ENCODE measurements at places on chromosomes 1 and 21. TPM values are rescaled to one million over a fixed set of nuclear protein-coding genes. Genes with fewer than 3 reads are reported as not detected.

- DNase-seq: no peak
Measured at GRCh38 chr1:220151454-220151853, 57.5 kb downstream of the IARS2 start.

- no peak for DNase-seq
Measured at GRCh38 chr1:177035586-177035985, 128.9 kb downstream of the ASTN1 start.

GRCh38 chr1:83129107-83129506, 869.8 kb downstream of the TTLL7 start:
- DNase-seq: no peak

- DNase-seq: no peak
Measured at GRCh38 chr1:111596499-111596898, 23.1 kb upstream of the RAP1A start.

DNA sequence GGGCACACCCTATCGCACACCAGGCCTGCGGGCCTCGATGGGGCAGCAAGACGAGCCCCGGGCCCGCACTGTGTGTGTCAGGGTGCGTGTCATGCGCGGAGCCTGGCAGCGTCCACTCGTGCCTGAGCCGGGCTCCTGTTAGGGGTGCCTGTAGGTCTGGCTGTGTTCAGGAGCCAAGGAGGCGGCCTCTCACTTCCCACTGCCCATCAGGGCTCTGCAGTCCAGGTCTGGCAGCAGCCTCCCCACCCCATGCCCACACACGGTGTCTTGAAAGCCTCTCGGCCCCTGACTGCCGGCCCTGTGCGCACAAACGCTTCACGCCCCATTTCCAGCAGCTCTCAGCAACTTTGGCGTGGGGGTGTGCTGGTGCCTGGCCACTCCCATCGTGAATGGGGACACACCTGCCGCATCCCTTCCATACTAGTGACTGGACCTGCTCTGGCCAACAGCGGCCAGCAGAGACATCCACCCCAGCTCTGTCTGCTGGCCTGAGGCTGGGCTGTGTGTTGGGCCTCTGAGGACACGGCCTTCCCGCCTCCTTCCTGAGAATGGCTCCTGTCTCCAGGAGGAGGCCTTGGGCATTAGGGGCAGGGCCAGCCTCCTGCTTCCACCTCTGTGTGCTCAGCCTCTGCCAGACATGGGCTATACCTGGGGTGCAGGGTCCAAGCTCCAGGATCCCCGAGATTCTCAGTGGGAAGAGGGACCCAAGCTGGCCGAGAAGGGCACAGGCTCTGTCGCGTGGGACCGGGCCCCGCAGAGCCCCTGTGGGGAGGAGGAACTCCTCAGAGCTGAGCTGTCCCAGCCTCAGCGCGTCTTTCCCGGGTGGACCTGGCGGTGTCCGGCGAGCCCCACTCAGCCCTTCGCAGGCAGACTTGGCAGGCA, 41.8 kb upstream of the ACTRT2 start:
- peak; percentile 85 for DNase-seq

DNA sequence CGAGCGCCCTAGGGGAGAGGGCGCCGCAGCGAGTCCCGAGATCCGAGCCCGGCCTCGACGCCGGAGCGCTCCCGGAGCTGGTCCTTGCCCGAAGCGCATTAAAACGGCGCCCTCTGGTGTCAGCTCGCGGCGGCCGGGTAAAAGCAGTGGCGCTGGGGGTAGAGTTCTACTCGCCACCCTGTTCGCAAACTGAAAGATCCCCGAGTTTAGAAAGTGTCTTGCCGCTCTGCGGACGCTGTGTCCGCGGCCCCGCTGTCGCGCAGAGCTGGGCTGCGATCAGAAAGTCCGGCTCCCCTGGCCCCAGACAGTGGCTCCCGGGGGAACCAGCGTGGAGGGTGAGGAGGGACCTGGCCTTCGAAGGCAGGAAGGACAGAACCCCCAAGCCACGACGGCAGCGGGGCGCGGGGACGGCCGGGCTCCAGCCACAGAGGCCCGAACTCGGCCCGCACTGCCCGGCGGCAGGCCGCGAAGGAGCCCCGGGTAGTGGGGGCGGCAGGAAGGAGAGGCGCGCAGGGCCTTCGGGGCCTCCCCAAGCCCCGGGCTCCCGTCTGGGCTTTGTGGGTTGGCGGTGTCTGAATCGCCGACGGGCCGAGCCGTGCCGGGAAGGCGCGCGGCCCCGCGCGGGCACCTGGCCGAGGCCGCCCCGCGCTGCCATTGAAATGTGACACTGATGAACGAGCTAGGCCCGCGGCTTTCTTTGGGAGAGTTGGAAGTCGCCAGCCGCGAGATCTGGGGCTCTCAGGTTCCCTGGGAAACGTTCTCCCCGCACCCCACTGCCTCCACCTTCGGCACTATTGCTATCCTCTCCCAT, 39.1 kb upstream of the NFIA start:
- DNase-seq: no peak

DNA sequence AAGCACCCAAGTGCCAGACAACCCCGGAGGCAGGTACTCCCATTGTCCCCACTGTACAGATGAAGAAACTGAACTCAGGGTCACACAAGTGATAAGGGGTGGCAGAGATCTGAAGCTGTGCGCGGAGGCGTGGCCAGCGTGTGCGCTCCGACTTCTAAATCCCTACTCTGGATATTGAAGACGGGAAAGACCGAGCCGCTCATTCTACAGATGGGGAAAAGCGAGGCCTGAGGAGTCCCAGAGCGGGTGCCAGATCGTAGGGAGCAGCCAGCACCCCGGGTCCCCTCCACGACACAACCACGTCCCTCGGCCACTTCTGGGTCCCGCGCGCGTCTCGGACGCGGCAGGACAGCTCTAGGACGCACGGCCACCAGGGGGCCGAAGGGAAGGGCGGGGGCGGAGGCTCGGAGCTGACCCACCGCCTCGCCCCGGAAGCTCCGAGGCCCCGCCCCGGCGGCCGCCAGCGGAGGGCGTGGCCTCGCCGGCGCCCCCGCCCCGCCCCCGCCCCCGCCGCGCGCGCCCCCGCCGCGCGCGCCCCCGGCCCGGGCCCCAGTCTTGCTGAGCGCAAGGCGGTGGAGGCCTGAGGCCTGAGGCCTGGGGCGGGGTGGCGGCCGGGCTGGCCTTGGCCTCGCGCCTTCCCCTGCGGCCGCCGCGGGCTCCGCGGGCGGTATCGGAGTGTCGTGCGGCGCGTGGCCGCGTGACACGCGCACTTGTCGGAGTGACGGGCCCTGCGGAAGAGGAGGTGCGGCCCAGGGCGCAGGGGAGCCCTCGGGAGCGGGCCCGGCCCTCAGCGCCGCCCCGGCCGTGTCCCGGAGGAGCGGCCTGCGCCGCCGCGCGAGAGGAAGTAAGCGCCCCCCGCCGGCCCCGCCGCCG, at the start of gene H6PD:
Gene H6PD (plus strand): TSS at position 552 of the 873 bp plus-strand sequence. CDS start 10,161 bp downstream, outside the sequence.
- no peak for DNase-seq

DNA sequence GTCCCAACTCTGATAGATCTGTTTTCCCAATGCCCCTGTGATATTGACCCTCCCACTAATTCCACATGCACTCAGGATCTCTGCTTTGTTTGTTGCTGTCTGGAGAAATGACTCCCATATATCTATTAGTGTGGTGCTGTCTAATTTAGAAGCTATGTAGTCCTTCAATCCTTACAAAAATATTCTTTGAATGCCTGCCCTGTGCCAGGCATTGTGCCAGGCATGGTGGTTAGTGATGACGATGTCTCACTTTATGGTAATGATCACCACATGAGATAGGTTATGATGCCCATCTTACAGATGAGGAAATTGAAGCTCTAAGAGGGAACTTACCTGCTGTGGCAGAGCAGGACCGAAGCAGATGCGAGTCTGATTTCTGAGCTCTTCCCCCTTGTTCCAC, 12.9 kb downstream of the MYOG start:
- no peak for DNase-seq

GRCh38 chr1:226400519-226401354, 7.2 kb downstream of the PARP1 start:
- DNase-seq: no peak

GRCh38 chr1:113142791-113143190, 69.8 kb downstream of the LRIG2 start:
- DNase-seq: no peak

DNA sequence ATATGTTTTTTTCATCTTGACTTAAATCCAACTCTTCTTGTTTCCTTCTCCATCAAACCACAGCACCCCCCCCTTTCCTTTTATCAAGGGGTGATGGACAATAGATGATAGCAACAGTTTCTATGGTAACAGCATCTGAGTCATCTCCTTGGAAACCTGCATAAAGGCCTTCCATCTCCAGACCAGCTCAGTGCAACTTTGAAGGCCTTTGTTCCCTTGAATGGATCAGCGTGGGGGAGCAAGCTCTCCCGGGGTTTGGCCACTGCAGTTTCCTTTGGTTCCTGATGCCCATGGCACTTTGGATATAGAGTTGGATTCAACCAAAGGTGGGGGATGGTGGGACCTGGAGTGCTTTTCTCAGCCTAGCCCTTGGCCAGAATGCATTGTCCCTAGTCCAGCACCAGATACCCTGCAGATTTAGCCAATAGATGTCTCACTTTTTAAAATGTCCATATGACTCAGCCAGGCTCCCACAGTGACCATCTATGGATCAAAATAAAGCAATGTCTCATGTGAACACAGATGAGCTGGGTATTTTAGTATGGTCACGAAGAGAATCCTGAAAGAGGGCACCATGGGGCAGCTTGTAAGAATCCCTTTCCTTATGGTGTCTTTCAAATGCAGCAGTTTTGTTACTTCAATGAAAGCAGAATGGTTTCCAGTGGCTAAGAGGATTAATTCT, 127.7 kb downstream of the SPATA46 start:
- DNase-seq: no peak

- DNase-seq: no peak
Measured at GRCh38 chr1:185860311-185860710, 126.1 kb downstream of the HMCN1 start.

GRCh38 chr1:172394811-172395210, 25.7 kb upstream of the C1orf105 start:
- DNase-seq: no peak

DNA sequence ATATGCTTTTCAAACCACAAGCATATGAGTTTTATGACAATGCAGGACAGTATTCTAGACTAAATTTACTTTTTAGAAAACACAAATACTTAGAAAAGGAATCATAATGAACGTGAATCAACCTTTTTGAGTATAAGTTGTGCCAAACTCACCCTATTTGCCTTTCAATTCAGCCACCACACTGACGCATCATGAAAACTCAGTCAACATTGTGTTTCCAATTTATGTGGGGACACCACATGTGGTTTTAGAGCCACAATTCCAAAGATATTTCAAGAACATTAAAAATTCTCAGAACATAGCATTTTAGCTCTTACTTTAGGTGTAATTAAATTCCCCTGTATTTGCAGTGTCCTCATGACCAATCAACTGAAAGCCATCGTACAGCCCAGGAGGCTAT, 118.8 kb downstream of the PTBP2 start:
- no peak for DNase-seq

Gene FNDC5
- total RNA-seq: 4.6 TPM

Gene EDARADD
- total RNA-seq: 0.40 TPM

Gene RNPEP
- total RNA-seq: 42.1 TPM

Gene ARHGEF19
- total RNA-seq: 17.7 TPM

Gene GNAT2
- not detected for total RNA-seq

Gene BCAN
- 1.3 TPM for total RNA-seq

Gene CD1B
- total RNA-seq: not detected

Gene FYB2
- total RNA-seq: not detected

Gene TRAPPC3
- 69.7 TPM for total RNA-seq

Gene FCGR3A
- not detected for total RNA-seq

Gene PLA2G5
- total RNA-seq: not detected

Gene IL20
- not detected for total RNA-seq

Gene AMPD1
- not detected for total RNA-seq

Gene TMEM240
- total RNA-seq: 3.6 TPM

Gene CELA3B
- not detected for total RNA-seq

Data from chondrocyte (in vitro differentiated cells).